IPS DF 6.9 (cell line): ENCODE measurements at places on chromosomes 4 and X.

DNA sequence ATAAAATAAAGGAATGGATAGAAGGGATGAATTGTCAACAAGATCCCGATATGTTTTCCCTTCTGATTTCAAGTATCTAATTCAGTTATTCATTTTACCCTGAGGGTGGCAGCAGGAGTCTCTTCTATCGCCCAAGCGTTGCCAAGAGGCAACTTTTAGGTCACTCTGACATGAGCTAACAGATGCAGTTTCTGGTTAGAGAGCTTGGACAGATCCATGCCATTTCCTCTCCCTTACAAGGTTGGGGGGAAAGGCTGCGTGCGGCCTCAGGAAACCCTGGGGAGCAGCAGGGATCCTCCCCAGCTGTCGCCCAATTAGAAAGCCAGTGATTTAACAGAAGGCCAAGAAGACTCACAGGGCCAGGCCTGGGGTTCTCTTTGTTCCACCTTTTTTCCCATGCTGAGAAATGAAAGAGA lies 35.3 kb upstream of the WAS start:
- DNase-seq: peak; percentile 16

GRCh38 chr4:100721077-100721476 lies 203.3 kb upstream of the EMCN start:
- no peak for DNase-seq

DNA sequence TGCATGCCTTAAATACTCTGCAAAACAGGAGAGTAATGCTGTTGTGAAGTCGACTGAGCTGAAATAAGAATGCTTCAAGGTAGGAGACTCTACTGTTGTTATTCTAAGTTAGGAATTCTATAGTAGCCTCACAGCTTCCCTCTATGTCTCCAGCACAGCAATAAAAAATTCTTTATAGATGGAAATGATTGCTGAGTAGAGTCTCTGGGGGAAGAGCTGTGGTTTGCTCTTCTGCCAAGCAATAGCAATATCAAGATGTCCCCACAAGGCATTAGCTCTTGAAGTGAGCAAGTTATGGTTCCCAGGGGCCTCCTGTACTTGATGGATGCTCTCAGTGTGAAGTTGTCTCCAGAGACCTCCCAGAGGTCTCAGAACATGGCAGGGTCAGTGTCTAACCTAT lies 880.6 kb upstream of the FRG1 start:
- DNase-seq: no peak

DNA sequence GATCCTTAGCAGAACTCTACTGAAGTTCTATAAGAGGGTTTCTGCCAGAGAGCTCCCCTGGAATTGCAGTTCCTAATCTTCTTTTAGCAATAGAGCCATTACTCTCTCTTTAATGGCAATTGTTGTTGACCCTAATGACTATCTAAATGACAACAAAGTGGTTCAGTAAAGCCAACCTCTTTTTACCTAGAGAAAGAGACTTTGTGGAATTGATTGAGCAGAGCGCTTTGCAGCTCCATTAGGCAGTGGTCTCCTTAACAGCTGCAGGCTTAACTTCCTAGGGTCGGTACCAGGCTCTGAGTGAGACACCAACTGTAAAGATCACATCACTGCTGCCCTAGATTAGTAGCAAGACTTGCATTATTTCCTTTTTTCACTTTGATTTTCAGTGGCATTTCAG lies 1472.9 kb upstream of the TENM3 start:
- no peak for DNase-seq

DNA sequence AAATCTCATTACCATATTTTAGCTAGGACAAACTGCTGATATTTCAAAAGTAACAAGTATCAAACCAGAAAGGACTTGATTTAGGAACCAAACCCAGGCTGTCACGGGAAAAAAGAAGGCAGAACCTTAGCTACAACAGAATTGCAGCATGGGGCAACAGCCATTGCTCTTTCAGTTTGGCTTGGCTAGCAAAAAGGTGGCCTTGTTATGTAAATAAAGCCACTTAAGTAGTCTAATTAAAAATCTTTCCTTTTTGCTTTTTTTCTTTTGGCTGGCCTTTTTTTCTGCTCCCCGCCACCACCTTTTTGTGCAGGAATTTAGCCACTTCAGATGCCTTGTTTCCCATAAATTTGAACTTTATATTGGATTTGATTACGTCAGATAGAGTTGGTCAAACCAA lies 235.9 kb downstream of the CPXCR1 start:
- DNase-seq: no peak

DNA sequence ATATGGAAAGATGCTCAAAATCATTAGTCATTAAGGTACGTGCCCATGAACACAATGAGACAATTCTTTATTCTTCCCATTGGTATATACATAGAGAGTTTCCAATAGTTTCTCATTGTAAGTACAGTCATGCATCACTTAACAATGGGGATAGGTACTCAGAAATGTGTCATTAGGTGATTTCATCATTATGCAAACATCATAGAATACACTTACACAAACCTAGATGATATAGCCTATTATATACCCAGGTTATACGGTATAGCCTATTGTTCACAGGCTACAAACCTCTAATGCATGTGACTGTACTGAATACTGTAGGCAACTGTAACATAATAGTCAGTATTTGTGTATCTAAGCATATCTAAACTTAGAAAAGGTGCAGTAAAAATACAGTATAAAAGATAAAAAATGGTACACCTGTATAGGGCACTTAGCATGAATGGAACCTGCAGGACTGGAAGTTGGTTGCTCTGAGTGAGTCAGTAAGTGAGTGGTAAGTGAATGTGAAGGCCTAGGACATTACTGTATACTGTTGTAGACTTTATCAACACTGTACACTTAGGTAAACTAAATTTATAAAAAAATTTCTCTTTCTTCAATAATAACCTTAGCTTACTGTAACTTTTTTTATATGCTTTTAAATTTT lies 49.6 kb downstream of the KLHL13 start:
- DNase-seq: no peak

DNA sequence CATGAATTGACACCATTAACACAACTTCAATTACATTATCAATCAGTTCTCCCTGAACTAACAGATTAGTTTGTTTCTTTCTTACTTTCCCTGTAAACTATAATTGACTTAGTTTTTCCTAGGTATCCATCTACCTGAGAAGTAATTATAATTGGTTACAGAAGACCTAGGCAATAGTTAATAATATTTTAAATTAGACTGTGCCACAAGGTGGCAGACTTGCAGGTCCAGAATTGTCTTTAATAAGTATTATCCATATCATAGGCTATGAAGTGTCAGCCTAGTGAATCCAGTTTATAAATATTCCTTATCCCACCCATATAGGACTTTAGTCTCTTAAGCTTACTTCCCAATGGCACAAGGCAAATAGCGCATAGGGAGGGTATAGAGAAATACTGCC lies 48.9 kb upstream of the FAM47B start:
- no peak for DNase-seq

GRCh38 chr4:24753519-24753918 lies 41.9 kb upstream of the SOD3 start:
- DNase-seq: no peak

- no peak for DNase-seq
These were observed 1.3 kb upstream of the HTRA3 start for GRCh38 chr4:8268211-8268610.

GRCh38 chrX:10230222-10230621 lies 73.4 kb downstream of the CLCN4 start:
- no peak for DNase-seq

DNA sequence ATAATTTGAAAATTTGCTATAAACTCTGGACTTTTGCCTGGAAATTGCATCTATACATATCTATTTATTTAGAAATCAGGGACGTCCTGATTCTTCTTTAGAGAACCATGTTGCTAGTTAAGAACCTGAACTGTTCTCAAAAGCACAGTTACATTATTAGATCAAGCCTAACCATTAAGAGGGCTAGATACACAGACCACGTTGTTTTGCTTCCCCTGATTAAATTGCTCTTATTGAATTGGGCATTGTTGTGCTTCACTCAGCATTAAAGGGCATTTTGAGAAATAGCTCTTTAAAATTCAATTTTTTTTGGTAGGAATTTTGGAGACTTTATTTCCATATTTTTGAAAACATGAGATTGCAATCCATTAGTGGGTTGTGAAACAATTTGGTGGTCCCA lies 44.4 kb downstream of the FIP1L1 start:
- DNase-seq: no peak

- DNase-seq: no peak
These were observed 233.5 kb downstream of the DCTD start for GRCh38 chr4:182683661-182684060.

DNA sequence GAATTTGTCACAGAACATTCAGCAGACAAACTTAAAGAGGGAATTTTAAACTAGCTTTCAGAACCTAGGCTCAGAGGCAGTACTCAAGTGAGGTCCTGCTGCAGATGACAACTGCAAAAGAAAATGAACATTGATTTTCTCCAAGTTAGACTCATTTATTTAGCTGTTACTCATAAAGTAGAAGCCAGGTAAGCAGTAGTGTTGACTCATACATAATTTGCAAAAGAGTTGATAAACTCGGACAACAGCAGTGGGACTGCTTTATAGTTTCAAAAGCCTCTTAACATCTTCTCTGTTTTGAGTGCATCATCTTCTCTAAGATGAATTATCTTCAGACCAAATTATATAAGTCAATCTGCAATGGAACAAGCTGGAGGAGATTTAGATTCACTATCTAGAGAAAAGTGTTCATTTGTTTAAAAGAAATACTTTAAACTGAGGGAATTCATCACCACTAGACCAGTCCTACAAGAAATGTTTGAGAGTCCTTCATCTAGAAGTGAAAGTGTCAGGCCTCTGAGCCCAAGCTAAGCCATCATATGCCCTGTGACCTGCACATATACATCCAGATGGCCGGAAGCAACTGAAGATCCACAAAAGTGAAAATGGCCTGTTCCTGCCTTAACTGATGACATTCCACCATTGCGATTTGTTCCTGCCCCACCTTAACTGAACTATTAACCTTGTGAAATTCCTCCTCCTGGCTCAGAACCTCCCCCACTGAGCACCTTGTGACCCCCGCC lies 49.5 kb downstream of the COQ2 start:
- no peak for DNase-seq

GRCh38 chr4:98092833-98093439 lies 50.3 kb downstream of the STPG2 start:
- DNase-seq: no peak

- DNase-seq: no peak
These were observed 27.2 kb downstream of the LRIT3 start for GRCh38 chr4:109875106-109875505.

GRCh38 chr4:11409632-11410031 lies 19.1 kb downstream of the HS3ST1 start:
- no peak for DNase-seq

GRCh38 chr4:82975792-82976191 lies 34.8 kb downstream of the LIN54 start:
- DNase-seq: no peak

GRCh38 chr4:11446155-11446811 lies 17.6 kb upstream of the HS3ST1 start:
- DNase-seq: no peak

DNA sequence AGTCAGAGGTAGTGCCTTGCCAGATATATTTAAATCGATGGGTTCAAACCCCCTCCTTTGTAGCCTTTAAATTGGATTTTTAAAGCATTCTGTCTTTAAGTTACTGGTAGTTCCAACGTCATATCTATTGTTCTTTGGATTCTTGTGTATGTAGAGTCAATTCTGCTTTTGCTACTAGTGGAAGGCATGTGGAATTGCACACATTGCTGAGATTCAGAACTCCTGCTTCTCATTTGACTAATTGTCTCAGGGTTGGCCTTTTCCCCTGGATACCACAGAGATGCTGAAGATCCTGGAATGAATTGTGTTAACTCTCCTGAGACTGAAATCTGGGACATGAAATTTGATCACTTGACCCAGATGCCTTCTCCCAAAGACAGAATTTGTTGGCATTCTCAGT lies 328.3 kb upstream of the RPS6KA3 start:
- peak; percentile 2 for DNase-seq

DNA sequence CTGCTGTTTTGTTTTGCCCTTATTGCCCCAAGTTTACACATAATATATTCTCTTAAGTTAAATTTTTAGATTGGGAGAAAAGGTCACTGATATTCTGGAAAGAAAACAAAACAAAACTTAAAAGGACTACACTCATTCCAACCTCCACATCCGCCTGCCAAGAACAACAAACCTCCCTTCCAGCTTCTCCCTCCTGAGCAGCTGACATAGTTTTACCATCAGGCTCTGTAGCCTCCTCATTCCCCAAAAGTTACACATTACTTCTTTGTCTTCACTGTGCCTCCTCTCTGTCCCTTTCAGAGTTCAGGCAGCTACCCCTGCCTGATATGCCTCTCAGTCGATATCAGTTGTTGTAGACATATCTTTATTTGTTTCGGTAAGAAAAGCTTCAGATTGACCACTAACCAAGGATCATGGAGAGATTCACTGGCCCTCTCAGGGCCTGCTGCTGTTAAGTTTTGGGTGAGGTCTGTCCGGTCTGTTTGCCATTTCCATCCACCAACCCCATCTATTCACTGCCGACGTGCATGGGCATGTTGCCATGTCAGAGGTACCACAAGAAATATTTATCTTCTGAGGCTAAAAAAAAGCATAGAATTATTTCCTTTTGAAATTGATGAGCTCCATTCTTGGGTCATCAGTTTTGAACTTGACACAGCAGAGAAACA lies 164.1 kb downstream of the GASK1B start:
- no peak for DNase-seq

DNA sequence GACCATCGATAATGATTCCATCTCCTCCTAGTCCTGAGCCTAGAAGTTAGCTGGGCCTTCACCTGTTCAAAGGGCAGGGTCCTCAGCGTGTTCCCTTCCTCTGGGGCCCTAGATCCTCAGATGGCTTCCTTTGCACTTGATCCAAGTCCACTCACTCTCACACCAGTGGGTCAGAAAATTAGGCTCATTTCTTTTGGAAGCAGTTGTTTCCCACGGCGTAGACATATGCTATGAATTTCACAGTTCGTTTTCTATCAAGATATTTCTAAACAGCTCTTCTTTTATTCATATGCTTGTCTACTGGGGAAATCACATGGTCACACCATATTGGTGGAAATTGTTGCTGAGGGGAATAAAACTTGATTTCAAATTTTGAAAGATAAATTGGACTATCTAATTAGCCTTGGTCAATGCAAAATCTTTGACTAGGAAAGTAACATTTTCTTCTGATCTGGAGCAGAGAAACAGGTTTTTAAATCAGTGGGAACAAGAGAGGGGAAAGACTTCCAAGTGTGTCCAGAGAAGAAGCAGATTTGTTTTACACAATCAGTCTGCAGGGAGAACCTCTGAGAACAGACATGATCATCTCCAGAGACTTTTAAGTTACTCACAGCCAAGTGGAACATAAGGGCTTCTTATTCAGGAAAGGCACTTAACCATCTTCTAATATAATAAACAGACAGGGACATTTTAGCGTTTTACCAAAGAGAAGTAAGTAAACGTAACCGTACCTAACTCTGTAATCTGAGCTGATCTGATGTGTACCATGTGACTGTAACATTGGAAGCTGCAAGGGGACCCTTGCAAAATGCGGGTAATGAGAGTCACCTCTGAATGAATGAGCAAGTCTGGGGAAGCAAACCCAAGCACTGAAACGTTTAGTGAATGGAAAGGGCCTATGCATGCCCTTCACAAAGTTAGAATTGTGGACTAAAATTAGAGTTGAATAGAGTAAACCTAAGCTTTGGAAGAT lies 455.7 kb upstream of the FAT1 start:
- DNase-seq: no peak
